ENCODE measurements at places on chromosomes 5 and 9.

- DNase-seq = no peak
These were observed 1258.1 kb upstream of the CDH6 start for GRCh38 chr5:29935371-29935770.

DNA sequence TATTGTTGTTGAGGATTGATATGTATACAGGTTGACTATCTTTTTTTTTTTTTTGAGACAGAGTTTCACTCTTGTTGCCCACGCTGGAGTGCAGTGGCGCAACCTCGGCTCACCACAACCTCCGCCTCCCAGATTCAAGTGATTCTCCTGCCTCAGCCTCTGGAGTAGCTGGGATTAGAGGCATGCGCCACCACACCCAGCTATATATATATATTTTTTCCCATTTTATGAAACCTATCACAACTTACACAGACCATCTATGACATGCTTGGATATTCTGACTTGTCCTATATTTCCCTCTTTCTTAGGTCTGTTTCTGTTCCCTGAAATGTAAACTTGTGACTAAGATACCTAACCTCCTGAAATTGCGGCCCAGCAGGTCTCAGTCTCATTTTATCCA lies 5.0 kb downstream of the CD14 start:
- DNase-seq = no peak

GRCh38 chr5:95870105-95870672 lies 47.7 kb upstream of the GLRX start:
- no peak for DNase-seq

DNA sequence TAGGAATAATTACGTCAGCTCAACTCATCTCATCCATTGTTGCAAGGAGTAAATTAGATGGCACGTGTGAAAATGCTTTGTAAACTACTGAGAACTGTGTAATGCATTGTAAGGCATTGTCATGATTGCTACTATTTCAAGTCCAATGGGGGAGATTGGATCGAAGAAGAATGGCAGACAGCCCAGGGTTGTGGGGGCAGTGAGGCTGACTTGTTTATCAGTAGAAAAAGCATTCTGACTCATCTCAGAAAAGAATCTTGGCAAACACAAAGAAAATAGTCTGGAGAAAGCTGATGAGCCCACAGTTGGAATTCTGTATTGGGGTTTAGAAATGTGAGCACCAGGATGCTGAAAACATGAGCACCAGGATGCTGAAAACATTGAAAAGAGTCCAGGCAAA lies 28.0 kb upstream of the DAP start:
- DNase-seq = no peak

- no peak for DNase-seq
These were observed 126.1 kb downstream of the SNX18 start for GRCh38 chr5:54643685-54644106.

DNA sequence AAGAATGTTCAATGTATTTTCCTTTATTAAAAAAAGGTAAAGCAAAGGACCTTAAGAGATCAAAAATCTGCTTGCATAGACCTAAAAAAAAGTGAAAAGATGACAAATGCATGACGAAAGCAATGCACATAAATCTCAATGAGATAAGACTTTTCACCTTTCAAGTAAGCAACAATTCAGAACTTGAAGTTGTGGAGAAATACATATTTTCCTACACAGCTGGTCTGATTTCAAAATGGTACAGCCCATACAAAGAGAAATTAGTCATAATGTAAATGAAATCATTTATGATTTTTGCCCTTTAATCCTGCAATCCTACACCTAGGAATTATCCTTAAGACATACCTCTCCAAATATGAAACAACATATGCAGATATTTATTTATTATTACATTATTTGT lies 568.0 kb downstream of the ANXA1 start:
- DNase-seq = no peak

DNA sequence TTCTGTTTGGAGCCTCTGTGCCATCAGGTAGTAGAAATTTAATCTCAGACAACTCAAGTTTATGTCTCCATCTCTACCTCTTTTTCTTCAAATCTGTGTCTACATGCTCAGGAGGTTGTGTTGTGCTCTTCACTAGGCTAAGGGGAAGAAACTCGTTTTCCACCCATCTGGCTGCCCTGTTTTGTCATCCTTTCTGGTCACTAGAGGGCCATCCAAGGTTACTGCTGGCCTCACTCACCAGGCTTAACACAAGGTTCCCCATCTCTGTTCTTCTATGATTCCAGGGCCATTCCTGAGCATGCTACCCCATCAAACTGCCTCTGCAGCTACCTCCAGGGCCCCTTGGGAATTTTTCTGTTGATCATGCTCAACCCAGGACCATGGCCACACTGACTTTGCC lies 213.3 kb upstream of the FBXL7 start:
- DNase-seq = no peak

- no peak for DNase-seq
These were observed 13.1 kb downstream of the ARSB start for GRCh38 chr5:78971998-78972397.

- no peak for DNase-seq
These were observed 2.8 kb downstream of the AP3B1 start for GRCh38 chr5:78291687-78292086.

GRCh38 chr9:120692901-120693699 lies 21.2 kb downstream of the MEGF9 start:
- no peak for DNase-seq

DNA sequence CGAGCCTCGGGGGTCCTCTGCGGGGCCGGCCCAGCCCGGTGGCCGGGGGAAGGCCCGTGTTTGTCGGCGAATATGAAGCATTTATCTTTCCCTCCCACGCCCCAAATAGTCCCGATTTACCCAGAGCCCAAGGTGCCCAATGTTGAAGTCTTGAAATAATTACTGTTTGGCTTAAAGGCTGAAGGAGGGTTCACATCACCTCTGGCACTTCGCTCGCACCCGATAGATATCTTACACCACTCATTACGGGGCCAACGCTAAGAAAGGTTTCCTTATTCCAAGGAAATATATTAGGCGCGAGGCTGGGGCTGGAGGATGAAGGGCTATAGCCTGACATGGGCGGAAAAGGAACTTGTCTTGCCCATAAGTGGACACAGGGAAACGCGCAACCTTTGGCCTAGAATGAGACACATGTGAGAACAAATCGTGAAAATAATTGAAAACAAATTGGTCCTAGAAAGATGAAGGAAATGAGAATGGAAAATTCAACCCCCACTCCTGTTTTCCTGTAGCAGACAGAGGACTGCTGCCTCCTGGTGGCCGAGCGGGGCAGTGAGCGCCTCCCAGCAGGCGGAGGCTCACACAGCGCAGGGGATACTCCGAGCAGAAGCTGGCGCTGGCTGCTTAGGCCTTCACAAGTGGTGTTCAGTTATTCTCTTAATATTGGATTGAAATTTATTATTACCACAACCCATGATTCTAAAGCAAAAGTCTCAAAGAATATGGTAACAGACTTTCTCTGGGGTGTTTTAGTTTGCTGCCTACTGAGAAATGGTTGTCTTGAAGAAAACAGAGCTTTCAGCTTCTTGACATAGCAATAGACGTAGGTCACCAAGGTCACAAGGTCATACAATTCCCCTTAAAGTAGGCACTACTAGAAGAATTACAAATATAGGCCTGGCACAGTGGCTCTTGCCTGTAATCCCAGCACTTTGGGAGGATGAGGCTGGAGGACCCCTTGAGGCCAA lies 7.9 kb downstream of the CCL21 start:
- DNase-seq = peak; percentile 79

DNA sequence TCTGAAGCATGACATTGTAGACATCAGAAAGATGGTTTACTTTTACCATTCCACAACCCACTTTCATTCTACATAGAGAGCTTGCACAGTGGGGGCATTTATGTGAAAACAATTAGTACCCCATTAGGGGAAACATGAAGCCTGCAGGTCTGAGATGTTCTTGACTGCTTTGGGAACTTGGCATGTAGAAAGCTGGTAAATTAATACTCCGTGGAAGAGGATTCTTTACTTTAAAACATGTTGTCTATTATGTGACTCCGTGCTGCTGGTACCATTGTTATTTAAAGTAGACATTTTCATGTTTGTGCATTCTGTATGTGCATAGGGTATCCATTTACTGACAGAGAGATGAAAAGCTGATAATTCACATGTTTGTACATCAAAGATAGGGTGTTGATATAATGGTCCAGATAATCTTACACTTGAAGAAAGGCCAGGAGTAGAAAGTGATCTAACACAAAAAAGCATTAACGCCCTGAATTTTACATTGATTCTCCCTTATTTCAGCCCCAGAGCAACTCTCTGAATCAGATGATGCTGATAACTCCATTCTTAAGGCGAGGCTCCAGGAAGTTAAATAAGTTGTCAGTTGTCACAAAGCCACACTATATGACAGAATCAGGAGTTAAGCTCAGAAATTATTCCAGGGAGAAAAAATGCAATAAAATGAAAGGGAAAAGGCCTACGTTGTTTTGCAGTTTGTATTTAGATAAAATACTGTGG lies 50.1 kb upstream of the CD180 start:
- no peak for DNase-seq

- DNase-seq = no peak
These were observed 74.8 kb downstream of the NEK6 start for GRCh38 chr9:124332361-124333202.

DNA sequence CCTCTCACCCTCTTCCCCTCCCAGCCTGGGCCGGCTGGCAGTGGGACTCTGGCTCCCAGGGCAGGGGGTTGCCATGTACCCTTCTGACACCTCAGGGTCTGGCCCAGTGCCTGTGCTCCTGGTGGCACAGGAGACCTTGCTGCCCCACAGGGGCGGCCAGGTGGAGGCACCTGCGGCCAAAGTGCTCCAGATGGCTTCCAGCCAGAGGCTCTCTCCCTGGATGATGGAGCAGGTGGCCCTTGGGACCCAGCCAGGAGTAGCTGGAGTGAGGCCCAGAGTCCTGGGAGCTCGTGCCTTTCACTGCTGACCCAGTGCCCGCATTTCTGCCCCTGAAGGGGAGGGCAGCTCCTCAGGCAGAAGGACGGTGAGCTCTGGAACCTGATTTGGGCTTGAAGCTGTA lies 87.3 kb downstream of the NTNG2 start:
- DNase-seq = no peak

DNA sequence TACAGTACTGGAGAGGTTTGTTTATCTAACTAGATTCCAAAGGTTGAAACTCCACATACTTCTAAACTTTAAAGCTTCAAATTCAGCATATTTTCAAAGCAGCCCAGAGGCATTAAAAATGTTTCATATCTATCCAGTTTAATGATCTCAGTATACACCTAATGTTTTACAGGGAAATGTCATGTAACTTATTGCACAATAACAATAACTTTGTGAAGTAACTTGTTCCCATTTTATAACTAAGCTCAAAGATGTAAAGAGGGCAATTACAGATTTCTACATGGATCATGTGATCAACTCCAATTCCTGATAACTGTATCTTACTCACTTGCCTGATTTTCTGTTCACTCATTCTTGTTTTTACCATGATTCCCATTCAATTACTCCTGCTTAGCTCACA lies 610.0 kb downstream of the TAF11L14 start:
- DNase-seq = no peak

GRCh38 chr5:5420251-5420650 lies 2.2 kb upstream of the ICE1 start:
- no peak for DNase-seq

GRCh38 chr9:3858961-3859360 lies 333.2 kb upstream of the RFX3 start:
- DNase-seq = no peak

Measured in Peyer's patch (tissue), 4 donors.